ENCODE measurements at places on chromosomes 1 and 21.

- no peak for DNase-seq
Observed at GRCh38 chr1:1312450-1313314, 4.3 kb downstream of the PUSL1 start.

DNA sequence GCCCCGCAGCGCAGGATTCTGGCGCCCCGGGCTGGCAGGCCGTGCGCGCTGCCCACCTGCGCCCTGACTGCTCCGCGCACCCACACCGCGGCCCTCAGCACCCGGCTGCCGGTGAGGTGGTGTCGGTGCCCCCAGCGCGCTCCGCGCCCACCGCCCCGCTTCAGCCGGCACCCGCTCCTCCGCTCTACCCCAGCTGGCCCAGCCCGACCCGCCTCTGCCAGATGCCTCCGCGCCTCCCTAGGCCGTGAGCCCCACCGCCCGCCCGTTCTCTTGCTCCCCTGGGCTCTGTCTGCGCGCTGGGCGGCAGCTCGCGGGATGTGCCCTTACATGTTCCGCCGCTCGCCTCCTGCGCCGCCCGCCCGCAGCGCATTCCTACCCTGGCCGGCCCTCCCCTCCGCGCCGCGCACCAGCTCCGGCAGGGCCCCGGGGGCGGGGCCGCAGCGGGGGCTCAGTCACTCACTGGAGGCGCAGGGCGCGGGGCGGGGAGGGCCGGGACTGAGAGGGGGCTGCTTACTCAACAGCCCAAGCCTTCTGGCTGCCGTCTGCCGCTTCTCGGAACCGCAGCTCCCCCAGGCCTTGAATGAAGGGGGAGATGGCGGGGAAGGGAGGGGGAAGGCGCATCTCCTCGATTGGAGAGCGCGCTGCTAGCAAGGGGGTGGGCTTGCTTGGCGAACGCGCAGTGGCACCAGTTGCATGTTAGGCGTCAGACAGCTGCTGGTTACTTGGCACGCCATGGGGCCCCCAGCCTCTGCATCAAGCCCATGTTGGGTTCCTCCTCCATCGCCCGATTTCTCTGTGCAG lies at the start of gene PHLDA3:
Gene PHLDA3, minus strand, starts transcription at position 345 of the 801 bp plus-strand sequence. CDS start 402 bp downstream, outside the sequence.
- DNase-seq: no peak

GRCh38 chr1:145979746-145980456 lies 15.4 kb downstream of the POLR3GL start:
- DNase-seq: no peak

GRCh38 chr1:206710460-206710823 lies 25.7 kb downstream of the MAPKAPK2 start:
- DNase-seq: no peak

Measured in activated CD4-positive, alpha-beta T cell treated with anti-CD3 and anti-CD28 coated beads for 24 hours (primary cell).